ENCODE measurements at places on chromosomes 2 and 18.

- DNase-seq: no peak
Measured at GRCh38 chr2:119421741-119422140, 9.9 kb upstream of the TMEM37 start.

DNA sequence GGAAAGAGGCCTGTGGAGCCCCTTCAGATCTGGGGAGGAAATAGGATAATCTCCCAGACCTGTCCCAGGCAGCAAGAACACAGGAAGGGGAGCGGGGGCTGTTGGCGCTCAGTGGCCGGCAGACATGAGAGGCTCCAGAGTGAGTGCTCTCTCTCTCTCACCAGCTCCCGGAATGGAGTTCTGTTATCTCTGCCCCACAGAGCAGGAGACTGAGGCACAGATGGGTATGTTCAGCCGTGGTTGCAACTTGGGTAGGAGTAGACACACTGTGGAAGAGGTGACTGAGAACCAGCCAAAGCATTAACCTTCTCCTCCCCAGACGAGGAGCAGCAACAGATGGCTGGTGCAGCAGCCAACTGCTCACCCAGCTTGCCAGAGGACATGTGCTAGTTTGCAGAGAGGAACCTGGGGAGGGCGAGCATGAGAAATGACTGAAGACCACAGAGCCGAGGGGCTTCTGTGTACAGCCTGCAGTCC lies 82.0 kb downstream of the NRP2 start:
- no peak for DNase-seq

DNA sequence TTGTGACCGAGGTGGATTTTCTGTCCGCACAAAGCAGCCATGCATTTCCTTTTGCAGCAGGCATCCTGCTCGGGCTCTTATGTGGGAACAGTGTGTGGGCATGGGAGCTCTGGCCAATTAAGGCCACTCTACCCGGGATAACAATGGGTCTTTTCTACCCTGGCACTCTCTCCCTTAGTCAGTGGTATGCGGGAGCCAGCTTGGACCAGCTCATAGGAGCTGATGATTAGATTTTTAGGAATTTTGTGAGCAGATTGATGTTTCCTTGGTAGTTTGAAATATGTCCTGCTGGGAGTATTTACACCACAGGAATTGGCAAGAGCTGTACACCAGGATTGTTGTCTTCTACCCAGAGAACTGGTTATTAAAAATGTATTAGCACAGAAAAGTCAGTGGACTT lies 89.3 kb downstream of the SPP2 start:
- DNase-seq: peak; percentile 38

DNA sequence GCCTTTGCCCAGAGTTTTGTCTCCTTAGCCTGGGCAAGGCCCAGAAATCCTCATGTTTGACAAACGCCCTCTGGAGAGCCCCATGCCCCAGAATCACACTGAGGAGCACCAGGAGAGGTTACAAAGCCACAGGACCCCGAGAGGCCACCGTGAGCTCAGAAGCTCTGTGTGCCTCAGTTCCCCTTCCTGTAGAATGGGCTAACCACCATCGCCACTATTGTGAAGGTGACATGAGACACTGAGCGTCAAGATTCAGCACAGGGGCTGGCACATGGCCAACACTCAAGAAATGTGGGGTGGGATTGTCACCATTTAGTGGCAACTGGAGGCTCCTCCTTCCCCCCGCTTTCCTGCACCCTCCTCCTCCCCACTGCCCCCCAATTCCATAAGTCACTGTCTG lies 1.2 kb upstream of the NMUR1 start:
- DNase-seq: no peak
